ENCODE measurements at places on chromosomes 13 and 19.

DNA sequence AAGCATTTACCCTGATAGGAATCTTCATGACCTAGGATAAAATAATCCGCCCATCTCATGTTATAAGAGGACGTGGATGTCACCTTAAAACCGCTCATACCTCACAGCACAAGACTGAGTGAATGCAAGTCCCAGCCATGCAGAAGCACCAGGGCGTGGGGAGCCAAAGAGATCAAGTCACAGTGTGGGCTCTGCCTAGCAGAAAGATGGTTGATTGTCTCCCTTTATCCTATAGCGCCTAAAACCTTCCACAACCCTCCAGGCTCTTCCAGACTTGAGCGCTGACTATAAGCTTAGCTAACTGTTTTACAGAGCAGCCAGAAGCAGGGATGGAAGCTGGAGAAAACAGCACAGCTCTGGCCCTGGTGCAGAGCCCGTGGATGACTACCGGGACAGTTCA is 6.8 kb upstream of the ANKRD10 start:
- no peak for DNase-seq

- DNase-seq: no peak
Observed at GRCh38 chr13:30802501-30802900, 67.2 kb downstream of the ALOX5AP start.

DNA sequence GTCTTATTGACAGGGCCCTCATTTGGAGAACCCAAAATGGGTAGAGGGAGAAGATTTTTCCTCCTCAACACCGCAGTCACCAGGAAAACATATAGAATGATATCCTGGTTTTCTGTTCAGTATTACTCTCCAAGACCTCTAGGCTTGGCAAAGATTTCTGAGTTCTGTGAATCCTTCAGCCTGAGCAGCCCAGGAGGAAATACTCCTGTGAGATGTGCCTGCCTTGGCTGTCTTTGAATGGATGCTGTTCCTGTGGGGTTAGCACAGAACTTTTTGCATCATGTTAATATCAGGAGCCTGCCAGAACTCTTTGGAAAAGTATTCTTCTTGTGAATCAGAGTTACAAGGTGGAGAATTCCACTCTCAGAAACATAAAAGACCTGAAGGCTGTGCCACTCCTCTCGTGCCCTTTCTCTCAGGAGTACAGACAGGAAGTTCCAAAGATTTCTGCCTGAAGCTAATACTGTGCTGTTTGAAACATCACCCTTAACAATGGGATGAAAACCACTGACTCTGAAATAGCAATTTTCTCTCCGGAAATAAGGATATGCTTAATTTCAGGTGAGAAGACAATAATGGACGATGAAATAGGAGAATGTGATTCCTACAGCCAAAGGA is 520.1 kb upstream of the NBEA start:
- DNase-seq: no peak

GRCh38 chr19:55443045-55443823 is at the start of gene SHISA7:
TSS of gene SHISA7 (minus strand) at chr19:55443300. CDS start at chr19:55442863, 437 bp downstream.
- DNase-seq: no peak

DNA sequence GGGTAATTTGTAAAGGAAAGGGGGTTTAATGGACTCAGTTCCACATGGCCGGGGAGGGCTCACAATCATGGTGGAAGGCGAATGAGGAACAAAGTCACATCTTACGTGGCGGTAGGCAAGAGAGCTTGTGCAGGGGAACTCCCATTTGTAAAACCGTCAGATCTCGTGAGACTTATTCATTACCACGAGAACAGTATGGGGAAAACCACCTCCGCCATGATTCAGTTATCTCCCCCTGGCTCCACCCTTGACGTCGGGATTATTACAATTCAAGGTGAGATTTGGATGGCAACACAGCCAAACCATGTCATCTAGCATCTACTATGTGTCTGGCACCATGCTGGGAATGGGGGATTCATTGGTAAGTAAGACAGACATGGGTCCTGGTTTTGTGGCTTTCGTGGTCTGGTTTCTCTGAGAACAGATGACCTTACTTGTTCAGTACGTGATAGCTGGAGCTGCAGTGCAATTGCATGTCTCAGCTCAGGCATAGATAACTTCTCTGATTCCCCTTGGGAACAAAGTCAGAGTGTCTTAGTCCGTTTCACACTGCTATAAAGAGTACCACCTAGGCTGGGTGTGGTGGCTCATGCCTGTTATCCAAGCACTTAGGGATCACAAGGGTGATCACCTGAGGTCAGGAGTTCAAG is 8.3 kb downstream of the ZNF554 start:
- DNase-seq: no peak

DNA sequence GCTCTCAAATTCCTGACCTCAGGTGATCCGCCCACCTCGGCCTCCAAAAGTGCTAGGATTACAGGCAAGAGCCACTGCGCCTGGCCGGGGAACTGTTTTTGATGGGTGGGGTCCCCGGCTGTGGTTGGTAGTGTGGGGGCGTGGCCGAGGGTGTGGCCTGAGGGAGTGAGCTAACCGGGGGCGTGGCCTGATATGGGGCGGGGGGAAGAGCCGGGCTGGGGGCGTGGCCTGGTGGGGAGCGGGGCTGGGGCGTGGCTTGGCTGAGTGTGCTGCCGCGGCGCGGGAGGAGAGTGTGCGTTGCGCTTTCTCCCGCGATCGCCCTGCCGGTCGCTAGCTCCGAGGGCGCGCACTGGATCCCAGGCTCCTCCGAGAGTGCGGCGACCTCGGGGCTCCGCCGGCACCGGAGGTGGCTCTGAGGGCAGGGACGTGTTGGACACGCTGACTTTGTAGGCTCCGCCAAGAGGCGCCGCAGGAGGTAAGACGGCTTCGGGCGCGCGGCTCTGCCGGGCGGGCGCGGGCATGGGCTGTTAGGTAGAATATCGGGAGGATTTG is at the start of gene SPATA13:
SPATA13 (plus strand) TSS at position 263 of the 552 bp plus-strand sequence. CDS start 62,210 bp downstream, outside the sequence.
- DNase-seq: peak; percentile 56

DNA sequence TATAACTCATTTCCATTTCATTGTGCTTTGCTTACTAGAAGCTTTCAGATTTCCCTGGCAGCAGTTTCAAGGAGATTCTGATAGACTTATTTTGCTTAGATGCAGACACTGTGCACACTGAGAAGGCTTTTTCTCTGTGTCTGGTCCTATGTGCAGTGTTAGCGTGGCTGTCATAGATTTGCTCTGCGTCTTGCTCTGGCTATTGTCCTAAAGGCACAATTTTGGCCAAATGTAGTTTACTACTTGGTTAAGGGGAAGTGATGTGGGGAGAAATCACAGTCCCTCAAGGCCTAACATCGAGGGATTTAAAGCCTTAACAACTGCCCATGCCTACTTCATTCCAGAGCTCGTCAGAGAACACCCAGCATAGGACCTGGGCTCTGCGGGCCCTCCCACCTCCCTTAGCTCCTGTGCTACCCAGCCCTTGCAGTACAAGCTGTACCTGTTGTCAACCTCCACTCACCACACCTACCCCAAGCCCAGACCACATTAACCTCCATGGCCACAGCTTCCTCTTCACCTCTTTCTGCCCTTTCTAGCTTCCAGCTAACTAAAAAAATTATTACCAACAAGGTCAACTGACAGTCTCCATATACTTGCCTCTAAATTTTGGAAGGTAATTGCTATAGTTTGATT is 38.9 kb upstream of the KATNAL1 start:
- no peak for DNase-seq

- DNase-seq: no peak
Observed at GRCh38 chr13:112764864-112765561, 75.2 kb downstream of the ATP11A start.

GRCh38 chr19:57934820-57935665 is at the start of gene ZNF418:
TSS of gene ZNF418 (minus strand) at chr19:57935402. CDS start at chr19:57933822, 1,580 bp downstream.
- peak; percentile 3 for DNase-seq

- DNase-seq: no peak
Observed at GRCh38 chr13:86882835-86883234, 788.3 kb upstream of the SLITRK5 start.

DNA sequence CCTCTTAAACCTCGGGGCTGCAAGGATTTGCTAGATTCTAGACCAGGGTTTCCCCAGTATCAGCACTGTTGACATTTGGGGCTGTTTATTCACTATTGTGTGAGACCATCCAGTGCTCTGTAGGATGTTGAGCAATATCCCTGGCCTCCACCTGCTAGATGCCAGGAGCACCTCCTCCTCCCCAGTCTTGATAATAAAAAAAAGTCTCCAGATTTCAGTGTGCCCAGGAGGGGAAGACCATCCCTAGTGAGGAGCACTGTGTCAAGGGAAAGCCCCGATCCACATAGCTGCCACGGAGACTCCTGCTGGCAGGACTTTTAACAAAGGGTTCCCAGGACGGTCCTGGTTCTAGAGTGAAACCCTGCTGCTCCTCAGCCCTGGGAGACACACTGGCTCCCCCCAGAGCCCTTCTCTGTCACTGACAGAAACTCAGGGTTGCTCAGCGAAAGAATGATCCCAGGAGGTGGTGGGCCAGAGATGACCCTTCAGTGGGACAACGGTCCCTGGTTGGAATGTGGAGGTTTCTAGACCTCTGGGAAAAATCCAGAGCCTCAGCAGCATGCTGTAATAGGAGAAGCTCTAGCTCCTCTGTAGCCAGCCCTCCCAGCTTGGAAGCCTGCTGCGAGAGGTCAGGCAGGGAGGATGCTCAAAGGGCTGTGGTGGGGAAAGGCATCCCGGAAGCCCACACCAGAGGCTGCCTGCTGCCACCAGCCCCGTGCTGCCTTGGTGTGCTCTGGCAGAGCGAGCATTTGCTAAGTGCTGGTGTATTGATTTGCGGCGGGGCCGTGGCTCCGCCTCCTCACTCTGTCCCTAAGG is 20.3 kb downstream of the LYL1 start:
- DNase-seq: peak; percentile 23

GRCh38 chr19:30173593-30174356 is 198.4 kb upstream of the ZNF536 start:
- no peak for DNase-seq

DNA sequence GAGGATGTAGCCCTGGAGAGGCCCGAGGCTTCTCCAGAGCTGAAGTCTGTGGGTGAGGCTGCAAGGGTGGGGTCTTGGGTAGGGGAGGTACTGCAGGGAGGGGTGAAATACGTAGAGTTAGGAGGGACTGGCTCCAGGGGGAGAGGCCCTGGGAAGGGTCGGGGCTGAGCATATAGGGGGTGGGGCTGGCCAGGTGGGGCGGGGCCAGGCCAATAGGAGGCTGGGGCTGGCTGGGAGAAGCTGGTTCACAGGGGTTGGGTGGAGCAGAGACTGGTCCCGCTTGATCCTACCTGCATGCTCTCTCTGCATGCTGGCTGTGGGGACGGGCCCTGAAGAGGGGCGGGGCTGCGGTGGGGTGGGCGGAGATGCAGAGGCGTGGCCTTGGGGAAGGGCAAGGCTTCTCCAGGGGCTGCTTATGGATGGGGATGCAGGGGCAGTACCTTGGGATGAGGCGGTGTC is 51.9 kb downstream of the CELF5 start:
- no peak for DNase-seq

DNA sequence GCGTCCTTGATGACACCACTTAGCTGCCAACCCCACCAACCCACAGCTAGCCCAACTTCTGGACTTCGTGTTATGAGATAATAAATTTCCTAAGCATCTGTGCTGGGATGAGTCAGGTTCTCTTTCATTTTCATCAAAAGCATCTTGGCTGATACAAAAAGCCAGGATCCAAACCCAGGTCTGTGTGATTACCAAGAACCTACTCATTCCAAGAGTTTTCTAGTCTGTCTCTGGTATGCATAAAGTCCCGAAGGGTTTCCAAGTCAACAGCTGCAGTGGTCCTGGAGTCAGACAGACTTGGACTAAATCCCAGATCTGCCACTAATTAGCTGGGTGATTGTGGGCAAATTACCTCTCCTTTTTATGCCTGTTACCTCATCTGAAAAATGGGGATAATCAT is 55.5 kb upstream of the SERP2 start:
- no peak for DNase-seq

Measured in NCI-H2029 treated with DMSO at 0.1 percent for 48 hours (cell line).